ENCODE measurements at places on chromosomes 16 and 17.

- DNase-seq = no peak
Observed at GRCh38 chr17:31854672-31855071, 4.4 kb downstream of the COPRS start.

GRCh38 chr17:42548070-42548837 is 4.5 kb upstream of the HSD17B1 start:
- peak; percentile 77 for DNase-seq

DNA sequence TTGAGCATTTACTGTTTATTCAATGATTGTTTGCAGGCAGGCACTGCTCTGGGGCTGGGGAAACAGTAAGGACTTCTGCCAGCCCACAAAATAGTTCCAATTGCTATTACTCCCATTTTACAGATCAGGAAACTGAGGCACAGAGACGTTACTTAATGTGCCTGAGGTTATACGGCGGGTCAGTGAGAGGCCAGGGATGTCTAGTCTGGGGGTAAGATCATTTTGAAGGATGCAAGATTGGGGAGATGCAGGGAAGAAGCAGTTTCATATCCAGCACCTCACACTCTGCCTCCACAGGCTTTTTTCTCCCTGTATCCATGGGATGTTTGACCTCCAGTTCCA is 46.5 kb downstream of the ABAT start:
- no peak for DNase-seq

- DNase-seq = no peak
Observed at GRCh38 chr16:84631886-84632285, 14.0 kb upstream of the COTL1 start.

GRCh38 chr17:57522042-57523005 is 222.8 kb downstream of the CCDC182 start:
- DNase-seq = no peak

DNA sequence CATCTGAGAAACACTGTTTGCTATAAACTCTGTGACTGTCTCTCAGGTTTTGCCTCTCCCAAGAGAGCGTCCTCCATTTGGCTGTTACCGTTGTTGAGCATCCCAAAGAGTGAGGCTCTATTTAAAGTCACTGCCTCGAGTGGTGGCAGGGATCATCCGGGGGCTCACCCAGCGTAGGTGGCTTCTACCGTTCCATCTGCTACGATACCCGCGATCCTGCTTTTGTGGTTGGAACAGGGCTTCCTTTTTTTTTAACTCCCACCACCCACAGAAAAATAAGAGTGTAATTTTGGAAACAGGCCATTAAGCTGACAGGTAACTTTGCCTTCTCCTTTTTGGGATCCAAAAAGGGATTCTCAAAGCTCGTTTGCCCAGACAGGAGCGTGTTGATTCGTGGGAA is 36.4 kb downstream of the KNOP1 start:
- no peak for DNase-seq

DNA sequence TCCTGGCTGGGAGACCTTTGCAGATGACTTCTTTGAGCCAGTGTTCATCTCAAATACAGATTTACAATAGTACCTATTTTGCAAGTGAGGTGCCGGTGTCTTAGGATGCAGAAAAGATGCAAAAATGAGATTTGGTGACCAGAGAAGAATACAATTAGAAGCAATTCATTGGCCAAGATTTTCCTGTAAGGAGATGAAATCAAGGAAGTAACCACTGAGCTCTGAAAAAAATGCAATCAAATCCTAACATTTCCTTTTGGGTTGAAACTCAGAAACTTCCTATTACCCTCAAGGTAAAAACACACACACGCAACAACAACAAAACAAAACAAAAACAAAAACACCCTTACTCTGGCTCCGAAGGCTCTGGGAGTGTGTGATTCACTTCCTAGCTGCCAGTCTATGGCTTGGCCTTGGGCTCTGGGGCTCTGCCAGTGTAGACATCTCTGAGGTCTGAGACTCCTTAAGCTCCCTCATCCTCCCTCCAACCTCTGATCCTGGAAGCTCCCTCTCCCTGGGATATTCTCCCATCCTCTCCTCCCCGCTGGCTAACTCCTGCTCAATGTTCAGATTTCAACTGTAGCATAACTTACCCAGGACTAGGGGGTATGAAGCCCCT is 16.8 kb upstream of the MT4 start:
- DNase-seq = no peak

DNA sequence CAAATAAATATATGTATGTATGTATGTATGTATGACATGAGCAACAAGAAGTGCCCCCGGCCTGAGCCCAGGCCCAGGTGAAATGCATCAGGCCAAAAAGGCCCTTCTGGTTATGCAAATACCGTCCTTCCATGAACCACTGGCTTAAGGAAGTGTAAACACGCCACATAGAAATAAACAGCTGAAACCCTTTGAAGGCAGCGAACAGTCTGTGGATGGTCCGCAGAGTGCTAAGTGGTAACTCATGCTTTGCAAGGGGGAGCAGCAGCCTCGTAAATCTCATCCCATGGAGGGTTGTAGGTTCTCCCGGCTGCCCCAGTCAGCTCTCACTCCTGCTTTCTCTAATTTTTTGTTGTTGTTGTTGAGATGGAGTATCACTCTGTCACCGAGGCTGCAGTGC is 36.7 kb downstream of the COTL1 start:
- DNase-seq = no peak

DNA sequence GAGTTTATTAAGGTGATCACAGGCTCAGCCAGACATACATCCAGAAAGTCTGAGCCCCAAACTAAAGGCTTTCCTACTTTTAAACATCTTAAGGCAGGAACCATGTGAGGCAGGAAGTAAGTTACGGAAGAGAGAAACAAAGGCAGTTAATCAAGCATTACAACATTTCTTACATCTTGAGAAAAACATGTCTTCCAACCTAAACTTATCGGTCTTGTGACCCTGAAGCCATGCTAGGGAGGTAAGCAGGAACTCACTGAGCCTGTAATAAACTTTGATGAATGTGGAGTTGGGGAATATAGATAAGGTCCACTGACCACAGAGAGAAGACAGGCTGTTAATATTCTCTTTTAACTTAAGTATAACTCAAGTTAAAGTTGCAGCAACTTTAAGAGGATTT is 3.5 kb upstream of the ACSM3 start:
- DNase-seq = no peak

DNA sequence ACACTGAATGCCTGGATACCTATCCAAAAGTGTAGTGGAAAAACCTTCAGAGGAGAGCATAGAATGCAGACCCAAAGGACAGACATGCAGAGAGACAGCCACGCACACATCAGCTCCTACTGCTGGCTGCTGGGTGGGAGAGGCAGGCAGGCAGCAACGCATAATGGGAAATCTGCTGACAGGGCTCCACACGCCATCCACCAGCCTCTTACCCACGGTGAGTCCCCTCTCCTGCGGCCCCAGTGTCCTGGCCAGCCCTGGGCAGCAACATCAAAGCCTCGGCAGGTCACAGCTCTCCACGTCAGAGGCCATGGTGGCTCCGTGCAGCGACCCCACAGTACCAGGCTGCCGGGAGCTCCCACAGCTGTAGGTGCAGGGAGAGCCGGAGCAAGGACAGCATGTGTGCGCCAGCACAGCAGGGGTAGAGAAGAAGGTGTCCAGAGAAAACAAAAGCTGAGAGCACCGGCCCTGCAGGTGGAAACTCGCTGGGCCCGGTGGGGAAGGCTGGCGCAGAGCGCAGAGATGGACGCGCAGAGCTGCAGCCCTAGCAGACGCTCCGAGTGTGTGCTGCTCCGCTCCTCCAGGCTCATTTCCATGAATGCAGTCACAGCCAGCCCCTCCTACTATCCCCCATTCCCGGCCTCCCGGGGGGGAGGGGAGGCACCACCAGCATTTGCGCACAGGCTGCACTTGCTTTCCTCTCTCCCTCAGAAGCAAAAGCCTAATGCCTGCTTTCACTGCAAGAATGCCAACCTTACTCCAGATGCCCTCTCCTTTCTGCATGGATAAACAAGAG is 58.9 kb downstream of the CYTH1 start:
- DNase-seq = no peak

- DNase-seq = no peak
Observed at GRCh38 chr16:22123146-22123545, 30.8 kb downstream of the VWA3A start.

DNA sequence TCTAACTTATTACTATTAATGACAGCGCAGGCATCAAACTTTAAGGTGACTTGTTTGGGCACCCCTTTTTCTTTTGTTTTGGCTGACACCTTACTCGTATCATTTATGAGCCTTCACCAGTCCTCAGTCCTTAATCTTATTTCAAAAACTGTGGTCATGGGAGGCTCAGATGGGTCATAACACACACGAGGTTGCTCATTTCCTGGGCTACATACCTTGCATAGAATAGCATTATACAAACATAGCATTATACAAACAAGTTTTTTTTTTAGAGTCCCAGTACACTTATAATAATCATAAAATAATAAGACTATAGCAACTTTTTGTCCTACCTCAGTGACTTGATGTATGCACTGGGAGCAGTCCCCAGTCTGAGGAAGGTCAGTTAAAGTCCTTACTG is 11.2 kb upstream of the ACSF2 start:
- DNase-seq = no peak

DNA sequence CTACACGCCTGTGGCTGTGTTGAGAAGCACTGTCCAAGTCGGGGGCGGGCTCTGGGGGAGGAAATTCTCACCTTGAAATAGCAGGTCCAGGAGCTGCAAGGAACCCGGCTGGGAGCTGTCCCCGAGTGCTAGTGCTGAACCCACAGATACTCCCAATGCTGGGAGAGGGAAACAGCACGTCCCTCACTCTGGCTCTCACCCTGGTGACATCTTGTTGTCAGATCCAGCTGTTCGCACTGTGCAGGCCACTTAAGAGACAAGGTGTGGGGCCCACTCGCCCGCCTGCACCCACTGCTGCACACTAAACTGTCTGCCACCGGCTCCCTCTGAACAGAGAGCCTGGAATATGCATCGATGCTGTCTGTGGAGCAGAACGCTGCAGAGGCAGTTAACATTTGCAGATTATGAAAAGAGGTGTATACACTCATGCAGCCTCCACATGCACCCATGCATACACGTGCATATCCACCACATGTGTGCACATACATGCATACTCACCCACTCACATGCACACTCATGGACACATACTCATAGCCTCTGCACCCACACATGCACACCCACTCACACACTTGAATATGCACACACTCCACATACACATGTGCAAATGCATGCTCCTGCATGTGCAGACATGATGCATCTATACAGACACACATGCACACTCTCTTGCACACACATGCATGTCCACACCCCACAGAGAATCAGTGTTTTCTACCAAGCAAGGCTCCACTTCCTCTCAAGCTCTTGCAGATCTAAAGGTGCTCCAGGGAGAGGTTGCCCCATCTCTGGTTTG is 42.0 kb downstream of the MGAT5B start:
- peak; percentile 28 for DNase-seq

DNA sequence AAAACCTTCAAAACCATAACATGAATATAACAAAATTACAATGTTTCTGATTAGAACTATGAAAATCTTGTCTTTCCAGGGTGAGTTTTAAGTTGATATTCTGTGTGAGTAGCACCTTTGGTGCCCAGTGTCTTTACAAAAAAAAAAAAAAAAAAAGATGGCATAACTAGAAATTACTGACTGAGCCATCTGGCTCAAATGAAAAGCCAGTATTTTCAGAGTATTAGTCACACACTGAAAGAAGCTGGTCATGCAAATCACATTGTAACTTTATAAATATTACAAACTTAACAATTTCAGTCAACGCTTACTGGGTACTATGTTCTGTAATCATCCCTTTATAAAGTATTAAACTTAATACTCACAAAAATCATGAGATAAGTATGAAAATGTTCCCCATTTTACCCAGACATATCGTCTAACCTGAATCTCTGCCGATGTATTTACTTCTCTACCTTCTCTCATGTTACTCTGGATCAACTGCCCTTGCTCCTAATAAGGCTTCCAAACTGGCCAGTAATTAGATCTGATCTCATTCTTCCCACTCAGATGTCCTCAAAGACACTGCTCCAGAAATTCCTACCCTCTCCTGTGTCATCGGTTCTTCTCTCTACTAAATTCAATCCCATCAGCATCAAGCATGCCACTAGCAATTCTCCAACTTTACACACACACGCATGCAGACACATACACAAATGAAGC is 25.4 kb downstream of the UBE2G1 start:
- no peak for DNase-seq

DNA sequence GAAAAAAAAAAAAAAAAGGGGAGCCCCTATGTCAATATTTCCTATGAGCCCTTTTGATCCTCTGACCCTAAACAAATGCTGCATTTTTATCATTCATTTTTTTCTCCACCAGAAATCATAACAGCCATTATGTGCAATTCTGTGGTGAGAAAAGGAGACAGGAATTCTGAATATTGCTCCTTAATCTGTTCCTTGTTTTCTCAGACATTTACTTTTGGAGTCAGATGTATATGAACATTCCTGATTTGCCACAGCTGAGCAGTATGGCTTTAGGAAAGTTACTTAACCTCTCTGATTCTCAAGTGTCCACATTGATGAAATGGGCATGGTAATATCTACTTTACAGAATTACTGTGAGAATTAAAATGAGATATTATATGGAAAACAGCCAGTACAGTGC is 144.4 kb downstream of the SKAP1 start:
- DNase-seq = no peak

DNA sequence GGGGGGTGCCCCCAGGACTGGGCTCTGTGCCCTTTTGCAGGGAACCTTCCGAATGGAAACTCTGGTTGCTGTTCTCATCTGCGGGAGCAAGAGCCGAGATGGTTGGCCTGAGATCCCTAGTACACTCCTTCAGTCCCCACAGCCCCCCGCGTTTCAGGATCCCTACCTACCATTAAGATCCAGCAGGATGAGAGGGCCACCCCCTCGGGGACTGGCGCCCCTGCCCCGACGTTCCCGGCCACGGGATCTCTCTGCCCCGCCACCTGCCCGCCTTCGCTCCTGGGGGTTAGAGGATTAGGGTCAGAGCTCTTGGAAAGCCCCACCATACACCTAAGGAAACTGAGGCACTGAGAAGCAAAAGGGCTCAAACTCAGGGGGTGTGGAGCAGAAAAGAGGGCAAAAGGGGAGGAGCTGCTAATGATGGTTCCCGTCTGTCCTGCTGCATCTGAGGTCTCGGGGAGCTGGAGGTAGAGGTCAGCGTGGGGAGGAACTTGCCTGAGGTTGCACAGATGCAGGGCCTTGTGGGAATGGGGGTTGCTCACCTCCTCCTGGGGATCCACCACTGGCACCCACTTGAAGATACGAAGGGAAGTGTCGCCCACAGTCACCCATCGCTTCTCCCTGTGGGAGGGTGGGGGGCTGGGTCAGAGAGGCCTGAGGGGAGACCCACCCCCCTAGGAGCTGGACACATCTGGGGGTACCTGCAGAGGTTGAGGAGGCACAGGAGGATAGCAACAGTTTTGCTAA is 1.0 kb downstream of the BCL7C start:
- DNase-seq = no peak

Data from activated naive CD4-positive, alpha-beta T cell (primary cell).